Bronchial epithelial cell (primary cell): ENCODE measurements at places on chromosomes 12 and 14. TPM values are rescaled to one million over a fixed set of nuclear protein-coding genes. Genes with fewer than 3 reads are reported as not detected.

Gene SLC7A8
- total RNA-seq, result 1.1 and 9.0 TPM in 2 replicates

Gene LMBR1L
- total RNA-seq, result 24.0 and 26.6 TPM in 2 replicates

Gene STXBP6
- total RNA-seq, result not detected in 2 replicates

GRCh38 chr14:84646786-84647500 is 883.0 kb upstream of the FLRT2 start:
- peak; percentile 8 for DNase-seq

DNA sequence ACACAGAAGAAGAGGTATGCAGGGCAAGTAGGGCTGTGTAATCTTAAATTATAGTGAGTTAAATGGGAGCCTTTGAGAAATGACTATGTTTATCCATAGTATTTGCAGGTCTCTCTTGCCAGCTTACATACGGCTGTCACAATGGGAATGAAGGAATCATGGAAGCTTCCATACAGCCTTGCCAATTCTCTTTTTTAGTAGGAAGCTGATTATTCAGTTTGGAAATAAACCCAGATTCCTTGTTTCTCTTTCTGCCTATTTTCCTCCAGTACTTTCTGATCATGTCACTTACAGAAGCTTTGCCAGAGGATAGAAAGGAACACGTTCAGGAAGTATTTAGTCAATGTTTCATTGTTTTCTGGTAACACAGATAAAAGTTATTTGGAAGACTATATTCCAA is 217.4 kb upstream of the DIO2 start:
- no peak for DNase-seq

GRCh38 chr12:53624956-53625355 is 1.2 kb downstream of the ATF7 start:
- DNase-seq, result peak; percentile 15

DNA sequence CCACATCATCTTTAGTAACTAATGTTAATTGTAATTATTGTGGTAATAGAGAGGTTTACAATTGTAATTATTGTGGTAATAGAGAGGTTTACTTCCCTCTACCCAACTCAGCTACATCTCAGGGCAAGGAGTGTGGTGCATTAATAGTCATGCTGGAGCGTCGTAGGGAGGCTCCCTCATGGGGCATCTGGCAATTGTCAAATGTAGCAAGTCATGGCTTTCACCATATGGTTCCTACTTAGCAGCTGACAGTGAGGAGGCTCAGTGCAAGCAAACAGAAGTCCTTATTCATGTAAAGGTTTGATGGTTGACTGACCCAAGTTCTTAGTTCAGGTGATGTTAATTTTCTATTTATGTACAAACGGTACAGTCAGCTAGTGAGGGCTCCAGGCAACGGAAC is 1012.0 kb downstream of the FLRT2 start:
- no peak for DNase-seq

DNA sequence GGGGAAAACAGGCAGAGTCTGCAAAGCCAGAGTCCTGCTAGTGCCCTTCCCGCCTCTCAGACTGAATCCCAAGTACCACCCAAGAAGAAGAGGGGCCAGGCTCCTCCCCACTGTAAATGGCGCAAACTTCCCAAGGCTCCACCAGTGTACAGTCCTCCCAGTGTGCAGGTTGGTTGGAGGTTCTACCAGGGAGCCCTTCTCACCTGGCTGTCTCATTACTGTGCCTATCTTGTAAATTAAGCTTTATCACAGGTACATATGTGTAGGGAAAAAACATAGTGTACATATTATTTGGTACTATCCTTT is 189.7 kb downstream of the FSCB start:
- no peak for DNase-seq

GRCh38 chr12:122976648-122976975 is 1.6 kb downstream of the OGFOD2 start:
- no peak for DNase-seq

GRCh38 chr12:131074221-131075083 is 120.7 kb downstream of the ADGRD1 start:
- no peak for DNase-seq

GRCh38 chr12:55703288-55703687 is 4.4 kb downstream of the ITGA7 start:
- DNase-seq, result no peak

GRCh38 chr12:76830436-76830835 is 48.4 kb downstream of the CSRP2 start:
- DNase-seq, result no peak

DNA sequence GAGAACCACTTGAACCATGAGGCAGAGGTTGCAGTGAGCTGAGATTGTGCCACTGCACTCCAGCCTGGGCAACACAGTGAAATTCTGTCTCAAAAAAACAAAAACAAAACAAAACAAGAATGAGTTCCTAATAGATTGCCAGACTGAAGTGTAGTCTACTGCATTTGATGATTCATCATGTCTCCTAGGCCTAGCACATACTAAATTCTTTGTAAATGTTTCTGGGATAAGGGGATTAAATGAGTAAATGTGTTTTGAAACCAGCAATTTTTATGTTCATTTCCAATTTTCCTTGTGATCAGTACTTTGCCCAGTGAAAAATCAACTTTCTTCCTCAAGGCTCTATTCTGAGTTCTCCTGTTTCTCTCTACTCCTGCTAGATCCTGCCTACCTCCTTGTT is 2.9 kb upstream of the DYRK2 start:
- peak; percentile 36 for DNase-seq
